ENCODE measurements at places on chromosomes 11 and 22.

DNA sequence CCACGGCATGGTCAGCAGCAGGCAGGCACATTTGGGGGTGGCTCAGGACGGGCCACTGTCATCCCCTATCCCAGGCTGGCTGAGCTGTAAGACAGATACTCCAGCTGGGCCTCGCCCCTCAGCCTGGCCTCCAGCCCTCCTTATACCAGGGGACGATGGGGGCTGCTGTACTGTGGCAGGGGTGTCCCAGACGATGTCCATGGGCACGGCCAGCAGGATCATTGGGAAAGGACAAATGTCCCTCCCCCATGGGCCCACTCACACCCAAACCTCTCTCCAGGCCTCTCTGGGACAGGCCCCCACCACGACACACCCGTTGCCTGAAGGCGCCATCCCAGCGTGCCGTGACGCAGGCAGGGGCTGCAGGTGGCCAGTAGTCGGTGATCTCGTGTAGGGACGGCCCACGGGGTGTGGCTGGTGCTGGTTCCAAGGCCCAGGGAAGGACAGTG lies 1.5 kb upstream of the IL17REL start:
- no peak for DNase-seq

DNA sequence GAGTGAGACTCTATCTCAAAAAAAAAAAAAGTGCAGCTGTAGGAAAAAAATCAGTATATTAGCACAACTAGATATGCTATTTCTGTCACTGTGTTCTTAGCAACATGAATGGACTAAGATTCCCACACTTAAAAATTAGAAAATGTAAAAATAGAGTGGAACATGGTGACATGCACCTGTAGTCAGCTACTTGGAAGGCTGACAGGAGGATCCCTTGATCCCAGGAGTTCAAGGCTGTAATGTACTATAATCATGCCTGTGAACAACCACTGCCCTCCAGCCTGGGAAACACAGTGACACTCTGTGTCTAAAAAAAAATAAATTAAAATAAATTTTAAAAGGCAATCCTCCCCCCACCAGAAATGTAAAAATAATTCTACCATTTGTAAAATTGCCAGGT lies 29.8 kb downstream of the PICALM start:
- DNase-seq: no peak

GRCh38 chr11:70700453-70700852 lies 302.1 kb downstream of the CTTN start:
- DNase-seq: no peak

GRCh38 chr11:2569731-2570210 lies 125.0 kb downstream of the KCNQ1 start:
- no peak for DNase-seq

- DNase-seq: no peak
These were observed 59.3 kb downstream of the CD82 start for GRCh38 chr11:44624761-44625221.

- no peak for DNase-seq
These were observed 116.1 kb downstream of the UVRAG start for GRCh38 chr11:75931124-75931523.

DNA sequence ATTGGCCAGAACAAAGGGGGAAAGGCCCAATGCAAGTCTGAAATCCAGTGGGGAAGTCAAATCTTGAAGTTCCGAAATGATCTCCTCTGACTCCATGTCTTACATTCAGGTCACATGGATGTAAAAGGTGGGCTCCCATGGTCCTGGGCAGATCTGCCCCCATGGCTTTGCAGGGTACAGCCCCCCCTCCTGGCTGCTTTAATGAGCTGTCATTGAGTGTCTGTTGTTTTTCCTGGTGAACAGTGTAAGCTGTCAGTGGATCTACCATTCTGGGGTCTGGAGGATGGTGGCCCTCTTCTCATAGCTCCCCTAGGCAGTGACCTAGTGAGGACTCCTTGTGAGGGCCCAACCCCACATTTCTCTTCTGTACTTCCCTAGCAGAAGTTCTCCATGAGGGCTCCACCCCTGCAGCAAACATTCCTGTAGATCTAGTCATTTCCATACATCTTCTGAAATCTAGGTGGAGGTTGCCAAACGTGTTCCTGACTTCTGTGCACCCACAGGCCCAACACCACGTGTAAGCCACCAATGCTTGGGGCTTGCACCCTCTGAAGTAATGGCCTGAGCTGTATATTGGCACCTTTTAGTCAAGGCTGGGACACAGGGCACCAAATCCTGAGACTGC lies 9.3 kb downstream of the CARD18 start:
- no peak for DNase-seq

- no peak for DNase-seq
These were observed 2.6 kb upstream of the C11orf91 start for GRCh38 chr11:33703234-33703633.

DNA sequence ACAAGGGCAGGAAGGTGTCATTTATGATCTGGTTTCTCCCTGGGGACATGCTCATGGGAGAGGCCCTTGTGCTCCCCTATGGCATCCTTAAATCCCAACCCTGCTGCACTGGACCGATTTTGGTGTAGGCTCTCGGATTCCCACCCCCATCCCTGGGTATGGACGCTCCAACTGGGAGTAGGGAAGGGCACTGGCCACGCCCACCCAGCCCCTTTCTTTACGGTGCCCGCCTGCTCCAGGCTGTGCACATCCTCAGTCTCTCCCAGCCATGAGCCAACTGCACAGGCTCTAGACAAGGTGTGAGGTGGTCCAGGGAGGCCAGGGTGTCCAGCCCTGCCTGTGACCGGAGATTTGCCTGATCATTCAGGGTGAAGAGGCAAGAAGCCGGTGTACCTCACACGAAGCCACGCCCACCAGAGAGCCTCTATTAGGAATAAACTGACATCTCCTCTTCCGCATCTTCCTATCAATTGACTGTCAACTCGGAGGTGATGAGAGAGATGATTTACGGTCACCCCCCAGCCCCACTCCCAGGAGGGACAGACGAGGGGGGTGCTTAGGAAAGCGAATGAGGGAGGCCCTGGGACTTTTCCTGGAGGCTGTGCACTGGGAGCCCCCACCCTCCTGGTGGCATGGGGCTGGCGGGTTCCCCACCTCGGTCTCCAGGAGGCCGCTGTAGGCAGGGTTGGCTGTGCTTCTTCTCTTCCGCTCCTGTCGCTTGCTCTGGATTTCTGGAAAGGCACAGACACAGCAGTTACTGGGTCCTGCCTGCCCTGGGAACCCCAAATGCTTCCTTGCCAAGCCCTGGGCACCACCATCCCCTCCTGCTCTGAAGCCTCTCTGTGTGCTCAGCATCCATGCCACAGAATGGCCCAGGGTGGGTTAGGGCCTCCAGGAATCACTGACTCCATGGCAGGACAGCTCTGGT lies 116.7 kb downstream of the PHF21B start:
- no peak for DNase-seq

- no peak for DNase-seq
These were observed 85.1 kb upstream of the CARD18 start for GRCh38 chr11:105224482-105225253.

DNA sequence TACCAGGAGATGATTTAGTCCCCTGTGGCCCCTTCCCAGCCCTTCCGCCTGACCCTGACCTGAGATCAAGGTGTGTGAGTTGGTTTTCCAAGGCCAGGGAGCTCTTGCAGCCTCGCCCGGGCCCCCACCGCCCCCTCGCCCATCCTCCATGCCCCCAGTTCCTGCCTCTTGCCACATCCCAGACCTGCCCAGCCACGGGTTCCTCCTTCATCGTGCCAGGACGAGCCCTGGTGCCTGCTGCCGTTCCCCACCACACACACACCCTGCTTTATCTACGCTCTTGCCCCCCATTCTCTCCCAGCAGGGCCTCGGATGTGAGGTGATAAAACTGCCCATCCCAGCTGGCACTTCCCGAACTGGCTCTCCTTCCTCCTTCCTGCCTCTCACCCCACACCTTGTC lies 1.4 kb upstream of the LIF start:
- no peak for DNase-seq

DNA sequence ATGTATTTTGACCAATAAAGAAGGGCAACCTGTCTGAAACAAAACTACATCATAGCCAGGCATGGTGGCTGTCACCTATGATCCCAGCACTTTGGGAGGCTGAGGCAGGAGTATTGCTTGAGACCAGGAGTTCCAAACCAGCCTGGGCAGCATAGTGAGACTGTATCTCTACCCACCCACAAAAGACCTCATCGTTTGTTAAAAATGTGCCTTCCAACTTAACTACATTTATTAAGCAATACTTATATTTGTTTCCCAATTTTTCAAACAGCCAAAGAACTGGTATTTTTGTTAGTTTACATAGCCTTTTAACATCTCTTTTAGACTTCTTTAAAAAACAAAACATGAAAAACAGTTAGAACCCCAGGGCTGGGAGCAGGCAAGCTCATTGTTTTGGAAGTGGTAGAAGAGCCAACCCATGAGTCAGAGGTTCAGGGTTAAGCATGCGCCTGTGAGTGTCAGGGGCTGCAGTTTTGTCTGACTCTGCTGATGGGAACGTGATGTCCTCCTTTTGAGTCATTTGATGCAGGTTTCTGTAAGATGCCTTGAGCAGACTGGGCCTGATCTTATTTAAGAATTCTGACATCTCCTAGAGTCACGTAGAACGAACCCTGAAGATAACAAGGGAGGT lies 53.9 kb upstream of the CRTAM start:
- DNase-seq: no peak

GRCh38 chr22:49881856-49882255 lies 28.2 kb downstream of the ZBED4 start:
- DNase-seq: no peak

DNA sequence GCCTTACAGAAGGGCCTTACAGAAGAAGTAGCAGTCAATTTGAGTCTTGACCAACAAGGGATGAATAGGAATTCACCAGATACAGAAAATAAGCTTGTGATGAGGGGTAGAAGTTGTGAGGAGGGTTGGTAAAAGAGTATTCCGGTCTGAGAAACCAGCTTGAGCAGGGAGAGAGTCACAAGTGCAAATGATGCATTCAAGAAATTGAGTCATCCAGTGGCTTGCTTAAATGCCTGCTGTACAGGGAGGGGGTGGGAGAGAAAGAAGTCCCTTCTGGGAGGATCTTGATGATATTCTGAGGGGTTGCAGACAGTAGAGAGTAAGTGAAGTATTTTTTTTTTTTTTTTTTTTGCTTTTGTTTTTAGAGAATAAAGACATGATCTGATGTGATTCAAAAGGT lies 9.2 kb downstream of the CCKBR start:
- DNase-seq: no peak

- DNase-seq: no peak
These were observed 13.0 kb downstream of the LTO1 start for GRCh38 chr11:69662021-69662698.

DNA sequence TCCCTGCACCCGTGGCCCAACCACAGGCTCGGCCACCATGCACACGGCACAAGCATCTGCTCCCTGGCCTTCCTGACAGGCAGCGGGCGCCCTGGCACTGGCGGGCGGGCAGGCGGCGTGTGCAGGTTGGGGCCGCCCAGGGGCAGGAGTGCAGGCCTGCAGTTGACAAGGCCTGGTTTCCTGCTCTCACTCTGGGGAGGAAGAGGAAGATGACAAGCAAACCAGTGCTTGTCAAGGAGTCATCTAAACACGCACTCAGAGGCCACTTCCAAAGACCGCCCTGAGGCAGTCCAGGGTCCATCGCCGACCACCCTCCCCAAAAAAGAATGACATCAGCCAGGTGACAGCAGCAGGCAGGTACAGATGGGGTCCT lies 65.3 kb upstream of the LINC01488 start:
- no peak for DNase-seq

- no peak for DNase-seq
These were observed 689 bp downstream of the TAF10 start for GRCh38 chr11:6611092-6611962.

GRCh38 chr11:34002420-34002819 lies 49.1 kb upstream of the CAPRIN1 start:
- no peak for DNase-seq

- DNase-seq: no peak
These were observed 110.0 kb downstream of the KIRREL3 start for GRCh38 chr11:126890561-126890960.

GRCh38 chr11:114272311-114272710 lies 23.9 kb upstream of the NNMT start:
- no peak for DNase-seq

Measured in Jurkat, Clone E6-1 (cell line).